ENCODE measurements at places on chromosomes 3 and 15. TPM values are rescaled to one million over a fixed set of nuclear protein-coding genes. Genes with fewer than 3 reads are reported as not detected.

GPR62 gene
- total RNA-seq, result 0.19 TPM

ATP10A gene
- total RNA-seq, result 14.1 TPM

CHRM5 gene
- not detected for total RNA-seq

KBTBD8 gene
- total RNA-seq, result 2.0 TPM

ITGA11 gene
- 10.6 TPM for total RNA-seq

TIMP4 gene
- total RNA-seq, result 145 TPM

SNTN gene
- total RNA-seq, result not detected

FANCD2OS gene
- not detected for total RNA-seq

Data from omental fat pad (tissue), 4 donors.